ENCODE measurements at places on chromosomes 3 and 15.
A peak's percentile ranks its signal among the peaks of the same experiment; 100 is the strongest.

- peak; percentile 91 for DNase-seq
These were observed 1458.4 kb upstream of the CADM2 start for GRCh38 chr3:83500422-83500821.

DNA sequence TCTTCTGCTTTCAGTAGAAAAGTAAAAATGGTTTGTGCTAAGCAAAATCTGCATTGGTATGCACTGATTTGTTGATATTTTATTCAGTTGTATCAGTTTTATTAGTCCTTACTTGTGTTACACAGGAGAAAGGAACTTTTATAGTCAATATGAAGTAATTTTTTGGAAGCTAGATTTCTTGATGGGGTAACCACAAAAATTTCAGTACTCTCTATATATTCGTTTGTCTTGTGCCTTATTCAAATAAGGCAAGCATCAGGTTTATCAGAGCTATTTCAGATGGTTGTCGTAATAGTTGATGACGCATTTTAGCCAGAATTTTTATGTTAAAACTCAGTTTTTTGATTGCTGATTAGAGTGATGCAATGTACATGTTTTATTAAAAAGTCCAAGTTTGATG, 50.7 kb upstream of the NIPA1 start:
- DNase-seq = no peak

GRCh38 chr15:76217882-76218217, 93.4 kb downstream of the ETFA start:
- no peak for DNase-seq

DNA sequence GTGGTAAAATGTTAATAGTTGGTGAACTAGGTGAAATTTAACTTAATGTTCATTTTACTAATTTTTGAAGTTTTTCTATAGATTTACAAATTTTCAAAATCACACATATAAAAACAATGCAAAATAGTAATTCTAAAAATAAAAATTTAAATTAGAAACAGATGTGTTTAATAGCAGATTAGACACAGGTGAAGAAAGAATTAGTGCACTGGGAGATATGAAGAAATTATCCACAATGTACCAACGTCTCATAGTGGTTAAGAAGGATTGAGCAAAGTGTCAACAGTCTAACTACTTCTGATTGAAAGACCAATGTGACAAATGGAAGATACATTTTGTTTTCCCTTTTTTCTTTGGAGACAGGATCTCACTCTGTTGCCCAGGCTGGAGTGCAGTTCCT, 26.5 kb downstream of the SPG11 start:
- no peak for DNase-seq

DNA sequence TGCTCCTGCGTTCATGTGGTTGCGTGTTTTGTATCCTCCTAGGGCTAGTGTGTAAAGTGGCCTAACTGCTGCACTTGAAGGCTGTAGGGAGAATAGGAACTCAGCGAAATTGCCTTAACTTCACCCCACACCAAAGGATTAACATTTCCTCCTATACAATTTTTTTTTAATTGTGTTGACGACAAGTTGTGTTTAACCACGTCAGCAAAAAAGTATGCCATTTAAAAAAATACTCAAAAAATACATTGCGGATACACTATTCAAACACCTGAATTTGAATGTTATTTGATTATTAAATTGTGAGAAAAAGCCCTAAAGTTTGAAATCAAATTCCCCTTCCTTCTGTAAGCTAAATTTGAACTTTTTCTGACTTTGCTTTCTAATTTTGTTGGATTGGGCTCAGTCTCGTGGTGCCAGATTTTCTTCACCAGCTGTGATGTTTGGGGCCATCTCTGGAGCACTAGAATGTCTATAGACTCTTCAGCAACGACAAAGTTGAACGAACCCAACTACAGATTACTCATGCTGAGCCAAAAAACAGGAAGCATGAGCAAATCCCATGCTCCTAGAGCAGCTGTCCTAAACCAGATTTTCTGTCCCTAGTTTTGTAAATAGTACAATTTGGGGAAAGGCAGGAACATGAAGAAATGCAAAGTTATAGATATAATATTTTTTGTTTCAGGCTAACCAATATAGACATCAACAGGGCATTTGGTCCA, 8.1 kb upstream of the SLC9A9 start:
- DNase-seq = peak; percentile 4

DNA sequence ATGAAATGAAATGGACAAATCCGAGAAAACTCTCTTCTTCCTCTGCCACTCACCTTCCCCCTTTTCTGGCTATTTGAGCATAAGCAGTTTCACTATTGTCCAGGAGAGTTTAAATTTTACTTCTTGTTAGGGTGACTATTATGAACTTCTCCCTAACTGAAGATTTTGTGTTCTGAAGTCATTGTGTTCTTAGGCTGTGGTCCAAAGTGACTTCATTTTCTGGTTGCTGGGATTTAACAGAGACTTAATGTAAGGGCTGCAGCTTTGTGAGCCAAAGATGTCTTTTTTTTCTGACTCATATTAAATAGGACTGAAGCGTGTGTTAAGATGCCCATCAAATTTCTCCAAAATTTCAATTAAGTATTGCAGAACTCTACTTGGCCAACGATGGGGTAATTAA, 46.5 kb upstream of the FSTL1 start:
- DNase-seq = peak; percentile 76

GRCh38 chr15:73293773-73294172, 75.0 kb downstream of the HCN4 start:
- no peak for DNase-seq

- no peak for DNase-seq
These were observed 9.9 kb downstream of the FILIP1L start for GRCh38 chr3:100104442-100104798.

DNA sequence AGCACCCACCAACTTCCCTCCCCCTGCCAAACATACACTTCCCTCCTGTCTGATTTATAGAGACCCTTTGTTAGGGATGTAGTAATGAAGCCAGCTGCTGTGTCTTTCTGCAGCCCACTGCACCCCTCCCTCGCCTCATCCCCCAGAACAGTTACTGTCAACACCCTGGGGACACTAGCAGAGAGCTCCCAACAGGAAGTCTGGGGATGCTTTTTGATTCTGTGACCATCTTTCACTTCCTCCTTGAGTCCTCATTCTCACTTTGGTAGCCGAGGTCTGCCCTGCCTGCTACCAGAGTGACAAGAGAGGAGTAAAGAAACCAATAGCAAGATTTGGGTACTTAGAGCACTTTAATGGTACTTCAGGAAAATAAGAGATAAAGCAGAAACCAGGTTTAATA, 201.6 kb downstream of the SATB1 start:
- DNase-seq = no peak

GRCh38 chr15:98938799-98939198, 68.8 kb downstream of the PGPEP1L start:
- DNase-seq = no peak

DNA sequence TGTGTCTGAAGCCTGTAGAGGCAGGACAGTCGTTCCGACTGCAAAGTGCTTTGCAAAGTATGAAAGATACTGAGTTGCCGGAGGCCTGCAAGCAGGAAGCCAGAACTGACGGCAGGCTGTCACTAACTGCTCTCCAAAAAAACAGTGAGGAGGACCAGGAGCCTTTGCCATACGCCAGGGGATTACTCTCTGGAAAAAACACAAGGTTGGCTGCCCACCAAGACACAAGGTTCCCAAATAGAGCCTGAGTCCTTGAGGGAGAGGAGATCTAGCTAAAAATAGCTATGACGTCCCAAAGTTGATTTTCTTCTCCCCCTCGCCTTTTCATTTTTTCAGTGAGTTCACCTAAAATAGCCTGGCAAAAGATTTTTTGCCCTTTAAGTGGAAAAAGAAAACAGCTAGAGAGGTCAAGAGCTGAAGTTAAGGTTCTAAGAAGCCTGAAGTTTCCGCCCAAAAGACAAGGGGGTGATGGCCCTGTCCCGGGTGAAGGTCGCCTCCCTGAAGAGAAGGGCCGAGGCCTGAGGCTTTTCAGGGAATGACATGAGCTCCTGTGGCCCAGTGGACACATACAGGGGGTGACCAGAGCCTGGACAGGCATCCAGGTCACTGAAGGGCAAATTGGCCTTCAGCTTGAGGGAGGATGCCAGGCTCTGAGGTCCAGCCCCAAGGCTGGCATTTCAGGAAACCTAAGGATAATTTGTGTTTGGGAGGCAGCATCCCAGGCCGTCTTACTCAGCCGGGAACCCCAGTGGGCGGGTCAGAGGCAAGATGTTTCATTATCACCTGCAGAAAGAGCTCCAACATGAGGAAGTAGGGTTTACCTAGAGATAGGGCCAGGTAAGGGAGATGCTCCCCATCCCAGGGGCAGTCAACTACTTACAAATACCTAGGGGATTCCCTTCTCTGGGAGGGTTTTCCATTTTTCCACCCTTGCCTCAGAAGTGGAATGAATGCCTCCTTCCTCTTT, 44.9 kb upstream of the DGKG start:
- no peak for DNase-seq

DNA sequence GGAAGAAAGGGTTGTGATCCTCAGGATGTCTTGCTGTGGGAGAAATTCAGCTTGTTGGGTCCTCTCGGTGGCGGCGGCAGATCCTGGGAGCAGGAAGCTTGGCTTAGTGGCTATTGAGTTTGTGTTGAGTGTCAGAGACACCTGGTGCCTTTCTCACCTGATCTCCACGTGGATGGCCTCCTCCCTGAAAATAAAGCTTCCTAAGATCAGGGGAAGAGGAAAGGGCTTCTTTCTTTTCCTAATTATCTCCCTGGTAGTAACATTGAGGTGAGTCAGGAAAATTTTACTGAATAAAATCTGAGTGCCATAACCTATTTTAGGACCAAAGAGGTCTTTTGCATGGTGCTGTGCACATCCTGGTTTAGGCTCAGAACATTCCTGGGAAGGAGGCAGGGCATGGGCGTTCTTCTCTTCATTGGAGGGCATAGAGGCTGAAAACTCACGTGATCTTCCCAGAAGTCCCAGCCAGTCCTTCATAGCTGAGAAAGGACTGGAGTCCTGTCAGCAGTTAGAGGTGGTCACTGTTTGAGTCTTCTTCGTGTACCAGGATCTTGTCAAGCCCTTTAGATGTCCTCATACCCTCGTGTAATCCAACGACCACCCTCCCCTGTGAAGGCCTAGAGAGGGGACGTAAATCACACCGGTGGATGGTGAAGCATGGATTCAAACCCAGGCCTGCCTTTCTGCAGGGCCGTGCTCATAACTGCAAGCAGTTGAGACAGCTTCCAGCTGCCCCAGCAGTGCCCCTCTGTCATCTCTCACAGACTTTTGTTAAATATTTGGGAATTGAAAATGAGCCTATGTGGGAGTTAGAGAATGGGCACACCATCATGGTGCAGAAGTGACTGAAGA, 1.1 kb downstream of the CMTM8 start:
- DNase-seq = peak; percentile 26

DNA sequence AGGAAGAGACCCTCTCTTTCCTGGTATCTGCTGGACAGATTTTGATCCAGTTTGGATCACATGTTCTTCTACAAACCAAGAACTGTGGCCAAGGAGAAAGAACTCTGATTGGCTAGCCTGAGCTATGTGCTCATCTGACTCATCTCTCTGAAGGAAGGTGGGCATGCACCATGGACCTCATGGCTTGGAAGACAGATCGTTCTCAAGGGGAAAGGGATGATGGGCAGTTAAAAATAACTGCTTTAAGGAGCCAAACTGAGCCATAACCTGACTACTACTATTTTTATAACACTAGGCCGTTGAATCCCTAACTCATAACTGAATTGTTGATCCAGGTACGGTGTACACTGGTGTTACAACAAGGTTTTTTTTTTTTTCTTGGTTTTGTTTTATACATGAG, 112.4 kb downstream of the B3GALNT1 start:
- DNase-seq = no peak

DNA sequence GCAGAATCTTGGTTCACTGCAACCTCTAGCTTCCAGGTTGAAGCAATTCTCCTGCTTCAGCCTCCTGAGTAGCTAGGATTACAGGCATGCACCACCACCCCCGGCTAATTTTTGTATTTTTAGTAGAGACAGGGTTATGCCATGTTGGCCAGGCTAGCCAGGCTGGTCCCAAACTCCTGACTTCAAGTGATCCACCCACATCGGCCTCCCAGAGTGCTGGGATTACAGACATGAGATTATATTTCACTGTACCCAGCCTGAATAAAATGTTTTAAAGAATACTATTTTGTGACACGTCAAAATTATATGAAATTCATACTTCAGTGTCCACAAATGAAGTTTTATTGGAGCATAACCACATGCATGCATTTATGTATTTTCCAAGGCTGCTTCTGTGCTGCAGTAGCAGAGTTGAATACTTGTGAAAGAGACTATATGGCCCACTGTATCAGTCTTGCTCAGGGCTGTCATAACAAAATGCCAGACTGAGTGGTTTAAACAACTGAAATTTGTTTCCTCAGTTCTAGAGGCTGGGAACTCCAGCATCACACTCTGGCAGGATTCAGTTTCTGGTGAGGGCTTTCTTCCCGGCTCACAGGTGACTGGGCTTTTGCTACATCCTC, 77.2 kb downstream of the PRTG start:
- no peak for DNase-seq

DNA sequence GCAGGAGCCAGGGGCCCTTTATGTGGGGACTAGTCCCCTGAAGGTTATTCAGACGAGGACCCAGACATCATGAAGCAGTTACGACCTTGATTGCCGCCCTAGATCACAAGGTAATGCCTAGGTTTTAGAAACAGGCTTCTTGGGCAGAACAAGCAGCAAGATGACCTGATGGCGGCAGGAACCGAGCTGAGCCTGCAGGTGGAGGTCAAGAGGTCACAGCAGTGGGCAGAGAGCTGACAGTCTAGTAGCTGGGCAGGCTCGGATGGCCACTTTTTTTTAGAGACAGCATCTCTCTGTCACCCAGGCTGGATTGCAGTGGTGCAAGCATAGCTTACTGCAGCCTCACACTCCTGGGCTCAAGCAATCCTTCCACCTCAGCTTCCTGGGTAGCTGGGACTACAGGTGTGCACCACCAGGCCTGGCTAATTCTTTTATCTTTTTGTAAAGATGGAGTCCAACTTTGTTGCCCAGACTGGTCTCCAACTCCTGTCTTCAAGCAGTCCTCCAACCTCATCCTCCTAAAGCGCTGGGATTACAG, 83.5 kb upstream of the ABHD17C start:
- DNase-seq = no peak

GRCh38 chr3:56754741-56755417, 46.9 kb downstream of the ARHGEF3 start:
- no peak for DNase-seq

GRCh38 chr15:101612676-101613075, 39.5 kb downstream of the TM2D3 start:
- DNase-seq = no peak

DNA sequence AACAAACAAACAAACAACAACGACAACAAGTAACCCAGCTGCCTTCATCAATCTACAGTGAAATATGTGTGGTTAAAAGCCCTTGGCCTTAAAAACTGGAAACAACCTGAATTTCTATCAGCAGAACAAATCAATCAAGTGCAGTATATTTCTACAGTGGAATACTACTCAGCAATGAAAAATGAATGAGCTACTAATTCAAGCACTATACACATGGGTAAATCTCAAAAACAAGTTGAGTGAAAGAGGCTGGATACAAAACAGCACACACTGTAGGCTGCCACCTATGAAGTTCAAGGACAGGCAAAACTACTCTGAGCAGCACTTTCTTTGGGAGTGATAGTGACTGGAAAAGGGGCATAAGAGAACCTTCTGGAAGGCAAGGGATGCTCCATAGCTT, 395.5 kb upstream of the PROK2 start:
- no peak for DNase-seq
